ENCODE measurements at places on chromosomes 2 and 18. TPM values are rescaled to one million over a fixed set of nuclear protein-coding genes. Genes with fewer than 3 reads are reported as not detected.

The PRKAG3 gene
- total RNA-seq: not detected

The SIX2 gene
- 1.9 TPM for total RNA-seq

The AMMECR1L gene
- 10.4 TPM for total RNA-seq

The CFC1 gene
- total RNA-seq: not detected

The GYPC gene
- 171 TPM for total RNA-seq

The EPHA4 gene
- total RNA-seq: 25.9 TPM

The RAB6D gene
- 0.13 TPM for total RNA-seq

The FAM110C gene
- total RNA-seq: 0.98 TPM

The TMEM182 gene
- 0.42 TPM for total RNA-seq

The STARD6 gene
- not detected for total RNA-seq

The CPO gene
- 0.63 TPM for total RNA-seq

The SLC14A1 gene
- 4.8 TPM for total RNA-seq

- DNase-seq: peak; percentile 19
These were observed 78.2 kb downstream of the INPP4A start for GRCh38 chr2:98522854-98523253.

DNA sequence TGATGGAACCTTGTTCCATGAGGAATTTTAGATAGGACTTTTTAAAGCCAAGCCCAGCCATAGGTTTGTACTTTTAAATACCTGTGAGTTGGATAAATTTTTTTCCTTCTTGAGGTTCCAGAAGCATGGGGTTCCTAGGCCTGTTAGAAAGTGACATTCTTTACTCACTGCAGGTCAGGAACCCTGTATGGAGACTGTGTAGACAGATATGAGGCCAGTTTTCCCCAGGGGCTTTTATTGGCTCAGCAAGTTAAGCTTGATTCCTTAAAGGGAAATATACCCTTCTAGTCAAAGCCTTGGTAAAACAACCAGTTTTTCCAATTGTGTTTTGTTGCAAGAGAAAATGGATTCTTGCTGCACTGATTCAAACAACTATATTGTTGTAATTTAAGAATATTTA is 38.4 kb upstream of the GMCL1 start:
- DNase-seq: no peak

- no peak for DNase-seq
These were observed 228.0 kb downstream of the ETAA1 start for GRCh38 chr2:67625178-67625577.

DNA sequence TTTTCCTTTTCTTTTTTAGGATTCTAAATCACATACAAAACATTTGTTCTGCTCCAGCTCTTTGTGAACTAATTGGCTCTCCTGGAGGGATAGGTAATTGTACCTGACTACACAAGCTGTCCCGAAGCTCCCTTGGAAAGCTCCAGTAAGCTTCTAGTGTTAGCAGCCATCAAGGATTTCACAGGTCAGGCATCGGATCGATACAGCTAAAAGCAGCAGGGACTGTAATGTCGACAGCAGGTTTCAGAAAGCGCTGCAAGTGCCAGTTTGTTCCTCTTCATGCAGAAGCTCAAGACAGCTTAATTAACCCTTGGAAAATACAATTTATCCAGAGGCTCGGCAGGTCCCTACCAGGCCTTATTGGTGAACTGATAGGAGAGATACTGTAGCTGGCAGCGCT is 87.2 kb upstream of the VRK2 start:
- DNase-seq: no peak

- DNase-seq: no peak
These were observed 8.6 kb downstream of the AGFG1 start for GRCh38 chr2:227480528-227480927.

DNA sequence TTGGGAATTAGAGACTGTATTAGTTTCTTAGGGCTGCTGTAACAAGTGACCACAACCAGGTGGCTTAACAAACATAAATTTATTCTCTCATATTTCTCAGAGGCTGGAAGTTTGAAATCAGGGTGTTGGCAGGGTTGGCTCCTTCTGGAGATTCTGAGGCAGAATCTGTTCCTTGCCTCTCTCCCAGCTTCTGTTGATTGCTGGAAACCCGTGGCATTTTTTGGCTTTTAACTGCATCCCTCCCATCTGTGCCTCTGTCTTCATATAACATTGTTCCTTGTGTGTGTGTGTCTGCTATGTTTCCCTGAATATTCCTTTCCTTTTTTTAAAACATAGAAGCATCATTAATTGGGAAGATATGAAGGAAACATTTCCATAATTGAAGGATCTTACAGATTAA is 448.1 kb upstream of the DCC start:
- DNase-seq: no peak

GRCh38 chr18:49569724-49570123 is 7.9 kb downstream of the LIPG start:
- DNase-seq: no peak

Measured in esophagus muscularis mucosa (tissue), 4 donors.